ENCODE measurements at places on chromosomes 3 and 15.

DNA sequence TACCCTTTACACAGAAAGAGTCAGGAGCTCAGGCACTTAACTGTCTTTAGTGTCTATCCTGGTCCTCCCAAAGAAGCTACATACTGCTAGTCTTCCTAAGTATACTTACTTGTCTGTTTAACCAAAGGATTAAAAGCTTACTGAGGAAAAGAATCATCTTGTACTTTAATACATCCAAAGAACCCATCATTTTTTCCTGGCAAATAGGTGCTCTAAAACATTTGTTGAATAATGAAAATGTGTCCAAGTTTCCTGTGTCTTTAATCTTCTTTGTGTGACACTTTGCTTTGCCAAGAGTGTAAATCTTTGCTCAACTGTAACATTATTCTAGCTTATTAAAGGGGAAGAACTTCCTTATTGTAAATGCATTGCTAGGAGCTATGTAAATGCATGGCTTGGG is 519.2 kb downstream of the OTOL1 start:
- no peak for DNase-seq

DNA sequence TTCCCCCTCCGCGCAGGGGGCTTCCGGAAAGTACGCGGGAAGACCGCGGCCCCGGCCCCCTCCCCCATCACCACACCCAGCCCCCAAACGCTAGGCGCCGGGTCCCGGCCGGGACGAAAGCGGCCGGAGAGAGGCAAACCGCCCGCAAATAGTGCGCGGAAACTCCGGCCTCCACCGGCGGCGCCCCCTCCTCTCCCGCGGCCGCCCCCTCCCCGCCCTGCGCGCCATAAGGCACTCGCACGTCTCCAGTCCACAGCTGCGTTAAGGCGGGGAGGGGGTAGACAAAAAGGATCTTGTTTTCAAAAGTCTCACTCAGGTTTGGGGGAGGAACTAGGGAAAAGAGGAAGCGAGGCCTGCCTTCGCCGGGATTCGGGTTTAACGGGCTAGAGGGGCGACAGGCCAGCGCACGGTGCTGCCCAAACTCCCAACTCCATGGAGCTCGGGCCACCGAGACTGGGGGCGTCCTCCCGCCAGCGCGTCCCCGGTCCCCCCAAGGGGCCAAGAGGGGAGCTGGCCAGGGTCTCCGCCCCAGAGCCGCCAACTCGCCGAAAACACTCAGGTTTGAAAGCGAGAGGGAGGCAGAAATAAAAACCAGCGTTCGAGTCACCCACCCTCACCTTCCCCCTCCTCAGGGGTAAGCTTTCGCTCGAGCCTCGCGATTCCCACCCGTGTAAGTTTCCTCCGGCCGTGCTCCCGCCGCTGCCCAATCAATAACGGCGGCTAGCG is 1.8 kb downstream of the ANP32A start:
- peak; percentile 13 for DNase-seq

GRCh38 chr15:66912001-66912400 is 153.4 kb upstream of the SMAD3 start:
- DNase-seq = no peak

- DNase-seq = no peak
Observed at GRCh38 chr3:77139624-77140023, 99.7 kb downstream of the ROBO2 start.

DNA sequence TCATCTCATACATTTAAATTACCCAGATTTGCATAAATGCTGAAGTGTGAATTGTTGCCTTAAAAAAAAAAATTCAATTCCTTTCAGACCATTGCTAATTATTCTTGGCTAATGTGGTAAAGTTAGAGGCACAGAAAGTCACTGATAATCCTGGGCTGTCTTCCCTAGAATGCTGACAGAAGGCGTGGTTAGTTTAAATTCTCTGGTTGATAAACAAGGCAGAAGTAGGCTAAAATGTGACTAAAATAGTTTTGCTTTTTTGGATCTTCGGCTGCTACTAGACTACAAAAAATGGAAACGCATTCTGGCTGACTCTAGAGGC is 193.7 kb downstream of the OTOL1 start:
- no peak for DNase-seq

DNA sequence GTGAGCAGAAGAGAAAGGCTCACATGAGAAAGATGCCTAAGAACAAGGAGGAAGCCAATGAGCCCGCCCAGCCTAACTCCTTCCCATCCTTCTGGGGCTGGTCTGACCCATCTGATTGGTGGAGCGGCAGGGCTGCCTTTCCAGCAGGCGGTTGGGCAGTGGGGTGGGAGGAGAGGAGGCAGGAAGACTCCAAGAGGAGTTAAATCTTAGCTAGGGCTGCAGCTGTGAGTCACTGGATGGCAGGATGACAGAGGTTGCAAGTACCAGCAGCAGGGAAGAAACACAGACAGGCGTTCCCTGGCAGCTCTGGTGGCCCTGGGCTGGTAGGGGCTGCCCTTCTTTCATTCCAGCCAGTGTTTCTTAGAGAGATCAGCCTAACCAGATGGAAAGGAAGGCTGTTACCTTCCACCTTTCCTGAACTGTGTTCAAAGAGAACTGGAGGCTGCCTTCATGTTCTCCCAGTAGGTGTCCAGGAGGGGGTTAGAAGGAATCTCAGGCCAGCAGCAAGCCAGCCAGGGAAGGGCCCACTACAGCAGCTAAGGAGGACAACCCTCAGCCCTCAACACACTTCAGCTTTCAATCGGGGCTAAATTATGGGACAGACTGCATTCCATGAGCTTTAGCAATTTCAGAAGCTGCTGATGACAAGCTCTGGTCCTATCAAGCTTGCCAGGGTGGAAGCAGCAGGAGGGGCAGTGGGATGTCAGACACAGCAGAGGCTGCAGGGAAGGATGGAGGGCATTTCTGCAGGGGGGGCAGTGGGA is 50.3 kb downstream of the CHSY1 start:
- no peak for DNase-seq

GRCh38 chr3:124014366-124014942 is 22.5 kb upstream of the ROPN1 start:
- DNase-seq = no peak

DNA sequence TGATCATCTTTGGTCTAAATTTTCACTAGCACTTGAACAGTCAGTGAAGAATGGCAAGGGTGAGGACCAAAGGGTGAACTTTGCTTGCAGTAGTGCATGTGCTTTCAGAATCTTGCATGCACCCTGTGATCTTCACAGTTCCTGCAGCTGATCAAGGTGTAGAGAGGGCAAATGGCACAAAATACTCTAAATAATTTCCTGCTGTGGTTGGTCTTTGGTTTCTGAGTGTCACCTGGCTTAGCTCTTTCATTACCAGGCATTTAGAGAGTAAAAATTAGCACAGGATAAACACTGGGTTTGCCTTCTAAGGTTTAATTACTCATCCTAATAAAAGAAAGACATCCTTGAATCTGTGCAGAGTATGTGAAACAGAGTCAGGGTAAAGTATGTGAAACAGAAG is 11.4 kb downstream of the TIPARP start:
- no peak for DNase-seq

GRCh38 chr15:68080334-68080733 is 26.2 kb downstream of the PIAS1 start:
- no peak for DNase-seq

DNA sequence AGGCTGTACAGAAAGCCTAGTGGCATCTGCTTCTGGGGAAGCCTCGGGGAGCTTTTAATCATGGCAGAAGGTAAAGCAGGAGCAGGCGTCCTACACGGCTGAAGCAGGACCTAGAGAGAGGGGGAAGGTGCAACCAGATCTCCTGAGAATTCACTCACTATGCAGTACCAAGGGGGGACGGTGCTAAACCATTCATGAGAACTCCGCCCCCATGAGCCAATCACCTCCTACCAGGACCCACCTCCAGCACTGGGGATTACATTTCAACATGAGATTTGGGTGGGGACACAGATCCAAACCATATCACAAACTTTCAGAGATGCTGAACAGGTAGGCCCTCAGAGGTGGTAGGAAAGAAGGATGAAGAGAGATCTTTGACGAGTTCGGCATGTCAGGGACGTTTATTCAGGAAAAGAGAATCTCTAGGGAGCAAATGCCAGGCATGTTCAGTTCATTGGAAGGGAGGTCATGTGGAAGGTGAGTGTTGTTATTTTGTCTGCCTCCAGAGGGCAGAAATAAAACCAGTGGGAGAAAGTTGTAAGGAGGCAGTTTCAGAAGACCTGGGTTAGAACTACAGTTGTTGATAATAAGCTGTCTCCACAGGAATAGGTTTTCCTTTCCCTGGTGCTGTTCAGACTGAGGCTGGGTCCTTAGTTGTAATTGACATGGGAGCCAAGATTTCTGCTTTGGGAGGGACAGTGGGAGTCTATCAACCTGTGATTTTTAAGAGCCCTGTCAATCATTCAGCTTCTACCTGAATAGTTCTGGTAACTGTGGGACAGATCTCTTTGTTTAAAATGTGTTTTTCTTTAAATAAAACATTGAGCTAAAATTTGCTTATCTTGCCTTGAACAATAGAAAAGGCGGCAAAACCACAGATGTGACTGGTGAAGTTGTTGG is 4.3 kb upstream of the FNDC3B start:
- DNase-seq = peak; percentile 1

DNA sequence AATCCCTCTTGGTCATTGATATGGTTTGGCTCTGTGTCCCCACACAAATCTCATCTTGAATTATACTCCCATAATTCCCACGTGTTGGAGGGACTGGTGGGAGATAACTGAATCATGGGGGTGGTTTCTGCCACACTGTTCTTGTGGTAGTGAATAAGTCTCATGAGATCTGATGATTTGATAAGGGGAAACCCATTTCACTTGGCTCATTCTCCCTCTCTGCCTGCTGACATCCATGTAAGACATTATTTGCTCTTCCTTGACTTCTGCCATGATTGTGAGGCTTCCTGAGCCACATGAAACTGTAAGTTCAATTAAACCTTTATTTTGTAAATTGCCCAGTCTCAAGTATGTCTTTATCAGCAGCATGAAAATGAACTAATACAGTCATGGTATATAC is 106.9 kb upstream of the UBP1 start:
- no peak for DNase-seq

DNA sequence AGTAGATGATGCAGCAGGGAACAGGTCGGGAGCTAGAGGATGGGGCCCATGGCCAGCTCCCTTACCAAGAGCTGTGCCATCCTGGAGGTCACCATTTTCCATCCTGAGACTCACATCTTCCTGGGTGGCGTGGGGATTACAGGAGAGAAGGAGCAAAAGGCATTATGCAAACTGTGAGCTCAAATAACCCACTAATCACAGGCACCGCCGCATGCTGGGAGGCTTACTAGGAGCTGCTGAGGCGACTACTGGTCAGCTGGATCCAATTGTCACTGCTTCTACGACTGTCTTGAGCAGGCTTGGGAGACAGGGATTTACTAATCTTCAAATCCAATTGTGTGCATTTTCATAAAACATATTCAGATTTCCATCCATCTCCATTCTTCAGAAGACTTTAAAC is 12.5 kb upstream of the KBTBD12 start:
- DNase-seq = no peak

- DNase-seq = no peak
Observed at GRCh38 chr3:145628211-145628610, 532.8 kb downstream of the PLOD2 start.

- DNase-seq = no peak
Observed at GRCh38 chr3:151900884-151901643, 27.6 kb downstream of the SUCNR1 start.

DNA sequence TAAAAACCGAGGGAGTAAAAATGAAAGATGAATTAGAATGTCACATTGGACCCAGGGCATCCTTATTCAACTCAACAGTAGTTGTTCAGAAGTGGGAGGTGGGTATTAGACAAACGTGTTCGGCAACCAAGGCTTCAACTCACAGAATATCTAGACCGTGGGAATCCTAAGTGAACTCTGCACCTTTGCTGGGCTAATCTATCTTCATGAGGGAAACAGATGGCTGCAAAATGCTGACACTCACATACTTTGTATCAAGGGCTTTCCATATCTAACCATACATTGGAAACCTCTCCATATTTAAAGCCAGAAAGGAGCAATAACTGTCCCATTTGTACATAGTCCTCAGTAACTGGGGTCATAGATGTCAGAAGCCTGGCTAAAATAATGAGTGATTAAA is 20.9 kb downstream of the PLSCR1 start:
- DNase-seq = no peak

GRCh38 chr3:171261487-171261886 is 198.7 kb downstream of the TNIK start:
- no peak for DNase-seq

DNA sequence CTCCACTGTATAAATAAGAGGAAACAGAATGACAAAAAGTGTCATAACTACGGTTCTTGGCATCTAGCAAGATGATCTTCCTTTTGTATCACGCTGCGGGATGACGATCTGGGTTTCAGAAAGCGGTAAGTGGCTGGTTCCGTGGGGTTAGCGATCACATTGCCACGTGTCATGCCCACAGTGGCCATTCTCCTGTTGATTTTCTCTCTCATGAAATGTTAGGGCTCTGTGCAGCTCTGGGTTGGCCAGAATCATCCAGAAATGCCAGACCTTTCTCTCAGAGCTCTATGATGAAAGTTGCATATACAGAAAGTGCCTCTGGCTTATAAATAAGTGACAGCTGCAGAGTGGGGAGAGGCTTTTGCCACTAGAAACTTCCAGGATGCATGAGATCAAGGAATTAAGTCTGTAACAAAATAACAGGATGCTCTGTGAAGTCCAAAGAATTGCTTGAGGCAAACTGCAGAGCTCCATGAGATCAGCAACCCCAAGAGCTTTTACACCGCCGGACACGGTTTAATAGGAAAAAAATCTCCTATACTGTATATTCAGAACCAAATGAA is 71.6 kb downstream of the ABTB1 start:
- no peak for DNase-seq

- DNase-seq = no peak
Observed at GRCh38 chr15:29098652-29099051, 171.0 kb downstream of the NSMCE3 start.

GRCh38 chr3:177401375-177401774 is 204.1 kb upstream of the TBL1XR1 start:
- no peak for DNase-seq

DNA sequence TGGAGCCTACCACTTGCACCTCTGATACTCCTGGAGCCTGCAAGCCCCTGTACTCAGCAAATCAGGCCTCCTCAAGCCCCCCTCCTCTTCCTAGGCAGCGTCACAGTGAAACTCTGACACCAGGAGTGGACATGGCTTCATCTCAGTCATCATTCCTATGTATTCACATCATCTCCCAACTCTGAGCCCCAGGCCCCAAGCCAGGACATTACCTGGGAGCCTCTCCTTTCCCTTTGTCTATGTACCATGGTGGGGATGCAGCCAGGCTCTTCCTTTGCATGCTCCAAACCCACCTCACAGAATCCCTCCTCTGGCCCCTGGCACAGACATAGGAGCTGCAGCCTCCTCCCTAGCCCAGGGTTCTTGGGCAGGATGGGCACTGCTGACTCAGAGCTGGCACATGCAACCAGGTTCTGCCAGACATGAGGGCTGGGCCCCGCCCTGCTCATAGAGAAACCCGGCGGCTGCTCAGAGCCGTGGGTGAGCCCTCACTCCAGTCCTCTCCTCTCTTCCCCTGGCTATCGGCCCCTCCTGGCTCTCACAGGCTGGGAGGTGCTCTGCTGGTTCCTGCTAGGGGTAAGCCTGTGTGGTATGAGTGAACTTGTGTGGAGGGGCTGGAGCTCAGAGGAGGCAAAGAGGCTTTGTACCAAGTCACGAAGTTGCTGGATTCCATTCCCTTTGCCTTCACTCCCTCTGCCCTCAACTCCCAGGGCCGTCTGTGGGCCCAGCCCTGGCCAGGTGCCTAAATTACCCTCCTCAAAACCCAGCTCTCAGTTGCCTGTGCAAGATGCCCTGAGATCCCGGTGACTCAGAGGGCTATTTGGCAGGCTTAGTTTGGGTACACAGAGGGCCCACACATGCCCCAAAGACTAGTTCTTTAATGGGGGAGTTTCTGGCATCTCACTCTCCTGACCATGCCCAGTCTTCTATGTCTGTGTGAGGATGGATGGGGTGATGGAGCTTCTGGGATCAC is 1.9 kb upstream of the PLCD1 start:
- DNase-seq = no peak

Data from NCI-H1092 treated with DMSO at 0.1 percent for 48 hours (cell line).